ENCODE measurements at places on chromosomes 16 and 17. TPM values are rescaled to one million over a fixed set of nuclear protein-coding genes. Genes with fewer than 3 reads are reported as not detected.

FSCN2 gene
- total RNA-seq = 1.1 TPM

ITGB4 gene
- total RNA-seq = 0.59 TPM

CORO1A gene
- total RNA-seq = 0.15 TPM

RFFL gene
- total RNA-seq = 27.0 TPM

PRSS33 gene
- total RNA-seq = not detected

CES3 gene
- not detected for total RNA-seq

SLC13A2 gene
- total RNA-seq = not detected

NHLRC4 gene
- 3.5 TPM for total RNA-seq

CNTNAP4 gene
- total RNA-seq = 0.05 TPM

BCL6B gene
- 2.6 TPM for total RNA-seq

PGAP6 gene
- 44.1 TPM for total RNA-seq

BCL7C gene
- total RNA-seq = 36.9 TPM

CLEC10A gene
- total RNA-seq = 0.24 TPM

P2RX1 gene
- not detected for total RNA-seq

NRN1L gene
- total RNA-seq = not detected

PRDM7 gene
- total RNA-seq = not detected

HOXB1 gene
- not detected for total RNA-seq

AARSD1 gene
- 28.5 TPM for total RNA-seq

SDF2 gene
- 75.1 TPM for total RNA-seq

CA7 gene
- not detected for total RNA-seq

DYNLRB2 gene
- 3.2 TPM for total RNA-seq

GPR142 gene
- not detected for total RNA-seq

HAGH gene
- 13.4 TPM for total RNA-seq

ITGB3 gene
- 2.6 TPM for total RNA-seq

CPHXL2 gene
- not detected for total RNA-seq

CSH2 gene
- total RNA-seq = not detected

KRTAP1-3 gene
- total RNA-seq = not detected

GAS2L2 gene
- 0.44 TPM for total RNA-seq

HCRT gene
- total RNA-seq = not detected

SNX20 gene
- total RNA-seq = not detected

SP6 gene
- total RNA-seq = 0.25 TPM

BIRC5 gene
- total RNA-seq = 4.2 TPM

DHX58 gene
- total RNA-seq = 11.9 TPM

ADAD2 gene
- total RNA-seq = not detected

CDK3 gene
- 2.4 TPM for total RNA-seq

KLHDC4 gene
- 7.9 TPM for total RNA-seq

TPSG1 gene
- total RNA-seq = not detected

ZG16 gene
- total RNA-seq = not detected

KRT24 gene
- total RNA-seq = not detected

C16orf89 gene
- total RNA-seq = 1.4 TPM

GSDMA gene
- total RNA-seq = not detected

USP43 gene
- not detected for total RNA-seq

ATF7IP2 gene
- total RNA-seq = 1.4 TPM

LGALS9B gene
- not detected for total RNA-seq

MIS12 gene
- 12.4 TPM for total RNA-seq

TMEM100 gene
- total RNA-seq = 2.9 TPM

CCP110 gene
- total RNA-seq = 6.5 TPM

MYOCD gene
- total RNA-seq = not detected

KRT40 gene
- not detected for total RNA-seq

USP36 gene
- 25.3 TPM for total RNA-seq

SLFN13 gene
- total RNA-seq = 2.0 TPM

ACSF2 gene
- 29.0 TPM for total RNA-seq

All from cardiac ventricle fibroblast (primary cell).